ENCODE measurements at places on chromosomes 16 and 17.

GRCh38 chr17:32470405-32471167, 16.2 kb upstream of the CDK5R1 start:
- no peak for DNase-seq

- no peak for DNase-seq
Observed at GRCh38 chr17:73390851-73391250, 79.0 kb upstream of the CDC42EP4 start.

- DNase-seq: no peak
Observed at GRCh38 chr17:80449930-80450576, 26.4 kb downstream of the NPTX1 start.

GRCh38 chr16:49419006-49419405, 45.4 kb downstream of the C16orf78 start:
- no peak for DNase-seq

GRCh38 chr17:55201308-55201932, 63.3 kb upstream of the HLF start:
- no peak for DNase-seq

GRCh38 chr17:65629234-65629690, 67.8 kb upstream of the AXIN2 start:
- DNase-seq: peak; percentile 20

GRCh38 chr17:31488982-31489294, 97.5 kb downstream of the RAB11FIP4 start:
- DNase-seq: no peak

DNA sequence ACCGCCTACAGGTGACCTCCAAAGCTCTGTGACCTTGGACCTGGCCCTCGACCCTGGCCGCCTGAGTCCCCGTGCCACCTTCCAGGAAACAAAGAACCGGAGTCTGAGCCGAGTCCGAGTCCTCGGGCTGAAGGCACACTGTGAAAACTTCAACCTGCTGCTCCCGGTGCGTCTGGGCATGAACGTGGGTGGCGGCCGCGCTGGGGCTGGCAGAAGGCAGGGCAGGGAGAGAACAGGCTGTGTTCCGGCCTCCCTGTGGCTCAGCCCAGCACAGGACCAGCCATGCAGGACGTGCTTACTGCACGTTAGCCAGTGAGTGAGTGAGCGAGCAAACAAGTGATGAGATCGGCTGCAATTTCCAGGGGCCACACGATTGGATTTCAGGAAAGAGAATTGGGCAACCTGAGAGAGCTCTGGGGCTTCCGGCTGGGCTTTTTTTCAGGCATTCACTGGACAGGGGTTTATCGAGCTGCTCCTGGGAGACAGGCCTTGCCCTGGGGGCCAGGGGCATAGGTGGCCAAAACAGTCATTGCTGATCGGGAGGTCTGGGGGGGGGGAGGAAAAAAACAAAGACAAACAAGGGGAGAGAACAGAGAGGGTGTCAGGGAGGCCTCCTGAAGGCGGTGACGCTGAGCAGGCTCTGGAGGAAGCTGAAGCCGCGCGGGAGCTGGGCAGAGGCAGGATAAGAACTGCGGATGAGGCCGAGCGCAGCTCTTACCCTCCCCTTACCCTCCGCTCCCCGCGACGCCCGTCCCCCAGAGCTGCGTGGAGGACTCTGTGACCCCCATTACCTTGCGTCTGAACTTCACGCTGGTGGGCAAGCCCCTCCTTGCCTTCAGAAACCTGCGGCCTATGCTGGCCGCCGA, 16.9 kb downstream of the ITGAX start:
- no peak for DNase-seq

DNA sequence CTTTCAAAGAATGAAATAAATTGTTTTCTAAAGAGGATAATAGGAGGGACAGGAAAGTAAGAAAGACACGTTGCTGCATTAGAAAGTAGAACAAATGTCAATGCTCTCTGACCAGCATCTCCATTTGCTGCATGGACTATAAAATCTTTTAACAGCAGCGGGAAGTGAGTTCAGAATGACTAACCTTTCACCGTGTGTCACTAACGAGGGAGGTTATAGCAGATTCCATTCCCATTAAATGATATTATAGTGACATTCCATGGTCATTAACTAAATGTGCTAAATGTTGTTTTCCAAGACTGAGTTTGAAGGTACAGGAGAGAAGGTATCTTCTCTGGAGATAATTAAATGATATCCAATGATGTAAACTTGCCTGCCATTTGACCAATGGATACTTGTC, 127.1 kb upstream of the HS3ST3A1 start:
- no peak for DNase-seq

DNA sequence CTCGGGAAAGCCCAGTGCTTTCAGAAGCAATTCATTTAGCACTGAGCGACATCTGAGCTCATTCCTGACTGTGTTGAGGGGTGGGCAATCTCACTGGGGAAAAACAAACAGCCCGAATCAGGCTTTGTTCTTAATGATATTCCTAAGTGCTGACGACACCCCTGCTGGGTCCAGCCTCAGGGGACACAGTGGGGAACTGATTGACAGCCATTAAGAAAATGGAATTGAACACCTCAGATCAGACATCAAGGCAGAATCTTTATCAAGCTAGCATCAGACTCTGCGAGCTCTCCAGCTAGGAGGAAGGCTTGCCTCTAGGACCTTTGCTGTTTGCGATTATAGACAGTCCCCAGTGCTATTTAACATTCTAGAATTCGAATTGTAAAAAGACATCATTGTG, 22.5 kb upstream of the LYRM9 start:
- no peak for DNase-seq

- no peak for DNase-seq
Observed at GRCh38 chr17:37384560-37385149, 8.9 kb downstream of the C17orf78 start.

GRCh38 chr17:63196772-63197335, 230.8 kb downstream of the TANC2 start:
- DNase-seq: no peak

- no peak for DNase-seq
Observed at GRCh38 chr17:17760872-17761550, 75.8 kb downstream of the SREBF1 start.

DNA sequence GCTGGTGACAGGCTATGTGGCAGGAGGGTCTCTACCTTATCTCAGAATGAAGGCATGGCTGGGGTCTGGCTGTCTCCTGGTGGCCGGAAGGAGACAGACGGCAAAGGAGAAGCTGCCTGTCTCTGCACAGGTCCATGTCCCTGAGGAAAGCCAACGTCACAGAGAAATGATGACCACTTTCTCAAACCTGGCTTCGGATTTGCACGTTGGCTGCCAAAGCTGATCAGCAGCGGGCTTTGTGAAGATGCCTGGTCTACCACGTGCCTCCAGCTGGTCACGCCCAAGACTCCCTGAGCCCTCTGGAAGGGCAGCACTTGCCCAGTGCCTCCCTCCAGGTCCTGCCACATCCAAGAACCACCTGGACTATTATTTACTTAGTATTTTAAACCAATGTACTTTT, 8.4 kb downstream of the DEXI start:
- no peak for DNase-seq

All from NCI-H1105 (cell line).